Occipital lobe (tissue), 3 donors: ENCODE measurements at places on chromosomes 5 and 9. TPM values are rescaled to one million over a fixed set of nuclear protein-coding genes. Genes with fewer than 3 reads are reported as not detected.

Gene CDH18
- 10.0 TPM for total RNA-seq

Gene SPATA6L
- total RNA-seq = 10.9 TPM

Gene CDKN2B-AS1
- 0.62 TPM for total RNA-seq

Gene RELL2
- total RNA-seq = 8.4 TPM

Gene IFNE
- total RNA-seq = not detected

DNA sequence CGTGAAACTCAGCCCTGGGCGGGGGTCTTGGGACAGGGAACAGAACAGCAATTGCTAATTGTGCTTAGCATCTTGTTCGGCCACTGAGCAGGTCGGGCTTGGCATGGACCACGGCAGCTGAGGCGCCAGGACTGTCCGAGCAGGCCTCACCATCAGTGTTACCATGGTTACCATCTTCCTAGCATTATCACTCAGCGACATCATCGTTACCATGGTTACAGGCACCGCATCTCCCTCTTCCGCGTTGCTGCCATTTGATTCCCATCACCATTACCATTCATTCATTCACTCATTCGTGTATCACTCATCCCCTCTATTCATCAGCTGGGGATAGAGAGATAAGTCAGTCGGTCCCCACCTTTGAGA lies 81.0 kb upstream of the ZBTB43 start:
- DNase-seq = no peak

DNA sequence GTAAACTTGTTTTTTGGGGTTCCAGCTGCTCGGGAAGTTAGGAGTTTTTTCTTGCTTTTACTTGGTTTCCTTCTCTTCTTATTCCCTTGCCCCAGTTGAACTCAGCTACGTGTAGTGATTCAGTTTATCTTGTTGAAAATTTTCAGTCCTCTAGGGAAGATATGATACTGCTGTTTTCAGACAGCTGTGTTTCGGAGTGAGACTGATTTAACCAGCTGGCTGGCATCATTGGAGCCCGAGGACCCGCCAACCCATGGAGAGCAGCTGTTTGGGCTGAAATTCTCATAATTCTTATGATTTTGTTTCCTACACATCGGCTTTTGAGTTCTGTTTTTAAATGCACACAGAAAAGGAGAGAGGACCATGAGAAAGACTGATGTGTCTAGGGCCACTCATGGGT lies 271.5 kb downstream of the NR3C1 start:
- no peak for DNase-seq

- DNase-seq = no peak
These were observed 97.2 kb downstream of the NFIB start for GRCh38 chr9:14216612-14217194.

DNA sequence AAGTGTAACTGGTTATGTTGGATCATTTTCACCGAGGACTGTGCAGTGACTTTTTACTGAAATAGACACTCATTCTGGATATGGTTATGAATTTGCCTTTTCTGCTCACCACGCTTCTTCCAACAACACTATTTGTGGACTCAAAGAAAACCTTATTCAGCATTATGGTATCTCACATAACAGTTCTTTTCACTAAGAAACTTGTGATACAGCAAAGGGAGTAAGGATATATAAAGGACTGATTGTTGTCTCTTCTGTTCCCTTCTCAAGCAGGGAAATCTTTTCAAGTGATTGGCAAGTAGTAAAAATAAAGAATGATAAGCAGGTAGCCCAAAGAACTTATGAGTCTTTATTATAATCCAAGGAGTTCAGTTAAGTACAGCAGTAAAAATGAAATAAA lies 131.5 kb upstream of the SV2C start:
- DNase-seq = no peak

DNA sequence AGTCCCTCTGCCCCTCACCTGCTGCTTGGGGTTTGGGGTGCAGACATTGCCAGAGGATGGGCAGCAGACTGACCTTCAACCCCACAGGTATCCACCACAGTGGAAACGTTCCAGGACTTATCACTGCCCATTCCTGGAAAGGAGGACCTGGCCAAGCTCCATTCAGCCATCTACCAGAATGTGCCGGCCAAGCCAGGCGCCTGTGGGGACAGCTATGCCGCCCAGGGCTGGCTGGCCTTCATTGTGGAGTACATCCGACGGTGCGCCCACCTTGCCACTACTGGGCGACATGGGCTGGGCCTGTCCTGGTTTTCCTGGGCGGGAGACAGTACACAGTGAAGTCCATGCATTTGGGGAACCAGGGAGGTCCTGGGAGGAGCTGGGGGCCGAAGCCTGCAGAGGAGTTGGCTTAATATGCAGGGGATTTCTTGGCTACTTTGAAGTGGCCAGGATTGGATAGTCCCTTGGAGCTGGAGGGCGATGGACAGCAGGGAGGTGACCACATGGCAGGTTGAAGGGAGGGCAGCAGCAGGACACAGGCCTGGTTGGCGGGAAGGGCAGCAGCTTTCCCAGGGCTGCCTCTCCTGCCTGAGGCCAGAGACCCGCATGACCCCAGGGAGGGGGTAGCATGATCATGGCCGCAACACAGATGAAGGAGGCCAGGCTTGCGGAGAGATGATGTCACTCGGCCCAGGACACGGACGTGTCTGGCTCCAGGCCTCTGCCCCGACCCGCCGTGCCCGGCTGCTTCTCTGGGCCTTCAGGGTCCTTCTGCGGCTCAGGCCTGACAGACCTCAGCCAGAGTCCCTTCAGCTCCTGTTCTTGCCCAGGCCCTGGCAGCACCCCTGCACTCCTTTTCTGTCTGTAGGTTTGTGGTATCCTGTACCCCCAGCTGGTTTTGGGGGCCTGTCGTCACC lies 34.6 kb downstream of the USP20 start:
- no peak for DNase-seq

- no peak for DNase-seq
These were observed 131.7 kb downstream of the WDR41 start for GRCh38 chr5:77360381-77360780.

- peak; percentile 19 for DNase-seq
These were observed at the start of gene SLC25A48 for GRCh38 chr5:135834639-135835529. Gene SLC25A48 (plus strand): TSS chr5:135834663. CDS start chr5:135834848, 185 bp downstream.

- DNase-seq = no peak
These were observed 204.8 kb upstream of the HAPLN1 start for GRCh38 chr5:83925321-83925954.

GRCh38 chr5:90921418-90921973 lies 362.9 kb downstream of the ADGRV1 start:
- DNase-seq = no peak

- no peak for DNase-seq
These were observed 1.4 kb upstream of the CERCAM start for GRCh38 chr9:128419061-128419925.

DNA sequence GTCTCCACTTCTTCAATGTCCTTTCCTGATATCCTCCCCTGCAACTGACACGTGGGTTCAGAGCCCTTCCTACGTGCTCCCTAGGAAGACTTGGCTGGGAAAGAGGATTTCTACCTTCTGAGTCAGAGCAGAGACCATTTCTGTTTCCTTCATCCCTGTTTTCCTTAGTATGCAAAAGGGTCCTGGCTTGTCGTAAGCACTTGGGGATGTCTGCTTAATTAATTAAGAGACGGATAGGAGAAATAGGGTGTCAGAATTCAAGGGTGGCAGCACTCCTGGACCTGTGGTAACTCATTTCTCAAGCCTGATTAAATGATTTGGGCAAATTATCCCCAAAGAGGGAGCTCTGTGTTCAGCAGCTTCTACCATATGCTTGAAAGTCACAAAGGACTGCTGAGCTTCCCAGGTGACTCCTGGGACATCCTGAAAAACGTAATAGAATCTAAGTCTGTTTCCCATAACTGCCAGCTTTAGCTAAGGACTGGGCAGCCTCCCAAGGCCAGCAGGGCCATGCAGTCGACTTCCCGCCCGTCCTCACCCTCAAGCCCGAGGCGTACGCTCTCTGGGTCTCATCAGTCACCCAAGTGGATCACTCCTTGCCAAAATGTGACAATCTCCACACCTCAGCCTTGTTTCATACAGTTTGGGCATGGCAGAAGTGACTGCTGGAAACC lies 20.5 kb downstream of the ABCA1 start:
- DNase-seq = no peak

DNA sequence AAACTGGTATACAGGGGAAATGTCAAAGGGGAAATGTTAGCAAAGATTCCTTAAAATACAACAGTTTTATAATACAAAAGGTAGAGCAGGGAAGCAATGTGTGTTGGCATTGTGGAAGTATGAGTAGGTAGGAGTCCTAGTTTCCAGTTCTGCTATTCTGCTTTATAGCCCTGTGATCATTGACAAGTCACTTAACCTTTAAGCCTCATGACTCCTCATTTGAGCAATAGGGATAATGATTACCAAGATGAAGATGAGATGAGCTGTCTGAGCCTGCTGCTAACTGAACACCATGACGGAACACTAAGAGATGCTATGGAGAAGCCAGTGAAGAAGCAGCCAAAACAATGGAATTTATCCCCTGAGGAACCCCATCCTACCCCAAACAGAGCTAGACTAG lies 251.7 kb downstream of the PAPPA start:
- no peak for DNase-seq

DNA sequence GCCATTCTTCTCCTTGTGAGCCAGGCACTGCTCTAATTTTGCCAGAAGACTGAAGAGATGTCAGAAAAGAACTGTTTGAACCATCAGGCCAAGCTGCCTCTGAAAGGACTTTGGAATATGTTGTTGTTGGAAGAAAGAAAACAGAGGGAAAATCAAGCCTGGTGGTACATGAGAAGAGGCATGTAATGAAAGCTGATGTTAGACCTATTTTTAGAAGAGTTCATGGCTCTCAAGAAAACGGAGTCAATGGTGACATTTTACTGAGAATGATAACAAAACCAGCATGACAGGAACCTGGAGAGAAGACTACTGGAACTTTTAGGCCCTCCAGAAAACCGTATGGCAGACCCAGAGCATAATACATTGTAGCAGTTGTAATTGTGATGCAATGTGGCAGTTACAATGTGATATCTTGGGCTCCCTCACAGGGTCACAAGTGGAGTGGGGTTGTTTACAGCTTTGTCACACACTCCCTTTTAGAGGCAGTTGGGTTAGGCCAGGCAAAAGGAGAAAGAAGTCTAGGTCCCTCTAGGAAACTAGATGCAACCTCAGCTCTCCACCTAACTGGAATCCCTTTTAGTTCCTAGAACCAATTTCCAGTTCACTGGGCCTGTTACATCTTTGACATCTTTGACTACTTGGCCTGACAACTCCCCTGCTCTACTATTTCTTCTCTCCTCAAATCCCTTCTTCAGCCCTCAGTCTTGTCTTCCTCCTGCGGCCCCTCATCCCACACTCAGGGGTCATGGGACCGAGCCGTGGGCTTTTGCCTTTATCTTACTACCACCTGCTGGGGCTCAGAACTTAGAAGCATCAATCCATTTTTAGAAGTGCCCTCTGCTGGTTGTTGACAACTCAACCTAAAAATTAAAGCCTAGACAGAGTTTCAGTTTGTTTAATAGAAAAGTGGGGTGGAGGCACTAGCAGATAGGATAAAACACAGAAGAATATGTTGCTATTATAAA lies 61.2 kb upstream of the JAK2 start:
- no peak for DNase-seq

DNA sequence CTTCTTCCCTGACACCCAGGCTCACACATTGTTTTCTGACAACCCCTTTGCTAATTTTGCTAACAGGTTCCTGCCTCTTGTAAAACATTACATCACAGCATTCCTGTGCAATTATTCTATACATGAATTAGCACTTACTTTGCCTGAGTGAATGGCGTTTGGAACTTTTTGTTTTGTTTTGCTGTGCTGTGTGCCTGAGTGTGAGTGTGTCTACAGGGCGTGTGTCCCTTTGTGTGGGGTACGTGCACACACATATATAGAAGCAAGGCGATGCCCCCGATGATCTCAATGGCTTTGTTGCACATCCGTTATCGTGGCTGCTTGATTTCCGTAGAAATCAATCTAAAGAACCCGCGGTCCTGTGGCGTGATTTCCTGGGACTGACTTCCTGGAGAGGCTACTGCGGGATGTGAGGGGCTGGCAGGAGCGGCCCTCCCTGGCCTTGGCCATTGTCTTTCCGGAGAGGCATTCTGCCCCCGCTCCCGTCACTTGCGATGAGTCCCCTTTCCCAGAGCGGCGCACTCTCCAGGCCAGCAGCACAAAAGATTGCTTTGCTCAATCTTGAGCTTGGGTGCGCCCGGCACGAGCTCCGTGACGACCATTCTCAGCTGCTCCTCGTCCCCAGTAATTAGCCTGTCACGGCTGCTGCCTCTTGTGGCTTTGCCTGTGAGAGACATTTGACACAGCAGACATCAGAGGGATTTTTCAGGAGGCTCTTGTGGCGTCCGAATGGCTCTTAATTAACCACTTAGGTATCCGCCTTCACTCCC lies 398.1 kb upstream of the IRX1 start:
- DNase-seq = peak; percentile 12

DNA sequence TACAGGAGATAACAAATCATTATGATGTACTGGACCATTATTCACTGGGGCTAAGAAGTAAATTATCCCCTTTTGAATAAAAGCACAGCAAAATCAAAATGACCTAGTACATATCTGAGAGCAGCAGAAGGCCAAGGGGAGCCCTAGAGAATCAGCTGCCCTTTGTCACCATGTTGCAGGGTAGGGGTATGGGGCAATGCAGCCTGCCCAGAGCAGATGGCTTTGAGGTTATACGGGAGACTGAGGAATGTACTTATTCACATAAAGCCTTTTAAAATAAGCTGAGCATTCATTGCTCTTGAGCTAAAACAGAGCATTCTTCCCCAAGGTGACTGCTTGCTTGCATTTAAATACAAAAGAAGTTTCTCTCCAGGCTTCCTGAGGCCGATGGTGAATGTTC lies 2.6 kb upstream of the TNFAIP8 start:
- no peak for DNase-seq

DNA sequence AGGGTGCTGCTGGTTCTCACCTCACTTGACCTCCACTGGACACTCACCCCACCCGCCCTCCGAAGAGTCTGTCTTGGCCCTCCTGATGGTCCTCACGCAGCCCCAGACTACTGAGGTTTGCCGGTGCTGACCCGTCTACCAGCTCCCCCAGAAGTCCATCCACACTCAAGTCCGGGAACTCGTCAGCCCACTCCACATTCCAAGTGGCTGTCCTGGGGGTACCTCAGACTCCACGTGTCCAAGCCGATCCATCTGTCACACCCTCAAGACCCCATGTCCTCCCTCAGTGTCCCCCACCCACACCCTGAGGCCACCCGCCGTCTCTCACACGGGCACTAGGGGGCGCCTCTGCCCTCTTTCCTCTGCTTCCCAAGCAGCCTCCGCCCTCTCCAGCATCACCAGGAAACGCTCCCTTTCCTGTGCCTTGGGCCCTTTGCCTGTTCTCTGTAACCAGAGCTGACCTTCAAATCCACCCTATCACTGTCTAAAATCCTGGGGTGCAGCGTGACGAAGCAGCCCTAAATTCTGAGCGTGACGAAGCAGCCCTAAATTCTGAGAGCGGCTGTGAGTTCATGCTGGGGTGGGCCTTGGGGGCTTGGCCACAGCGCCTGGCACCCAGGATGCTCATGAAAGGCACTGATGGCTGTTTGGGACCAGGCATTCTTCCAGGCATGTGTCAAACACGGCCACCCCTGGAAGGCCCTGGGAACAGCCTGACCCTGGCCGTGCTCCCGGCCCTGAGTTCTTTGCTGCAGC lies 95.7 kb downstream of the KCNT1 start:
- no peak for DNase-seq

- no peak for DNase-seq
These were observed 365.5 kb downstream of the TMEM38B start for GRCh38 chr9:106059886-106060285.
